ENCODE measurements at places on chromosomes 7 and 10.

DNA sequence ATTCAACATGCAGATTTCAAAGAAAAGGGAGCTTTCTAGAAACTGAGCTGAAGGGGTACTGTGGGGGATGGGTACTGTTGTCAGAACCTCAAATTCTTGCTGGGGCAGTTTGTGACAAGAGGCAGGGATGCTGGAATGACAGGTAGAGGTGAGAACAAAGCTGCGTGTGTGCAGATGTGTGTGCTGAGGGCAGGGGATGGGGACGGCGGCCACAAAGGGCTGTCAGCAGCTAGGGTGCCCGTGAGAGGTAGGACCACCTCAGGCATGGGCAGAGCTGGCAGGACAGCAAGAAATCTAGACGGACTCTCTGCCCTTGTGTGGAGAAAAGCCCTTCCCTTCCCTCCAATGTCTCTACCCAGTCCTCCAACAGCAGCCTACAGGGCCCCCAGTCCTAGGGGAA is 14.4 kb upstream of the BAZ1B start:
- DNase-seq, result no peak

DNA sequence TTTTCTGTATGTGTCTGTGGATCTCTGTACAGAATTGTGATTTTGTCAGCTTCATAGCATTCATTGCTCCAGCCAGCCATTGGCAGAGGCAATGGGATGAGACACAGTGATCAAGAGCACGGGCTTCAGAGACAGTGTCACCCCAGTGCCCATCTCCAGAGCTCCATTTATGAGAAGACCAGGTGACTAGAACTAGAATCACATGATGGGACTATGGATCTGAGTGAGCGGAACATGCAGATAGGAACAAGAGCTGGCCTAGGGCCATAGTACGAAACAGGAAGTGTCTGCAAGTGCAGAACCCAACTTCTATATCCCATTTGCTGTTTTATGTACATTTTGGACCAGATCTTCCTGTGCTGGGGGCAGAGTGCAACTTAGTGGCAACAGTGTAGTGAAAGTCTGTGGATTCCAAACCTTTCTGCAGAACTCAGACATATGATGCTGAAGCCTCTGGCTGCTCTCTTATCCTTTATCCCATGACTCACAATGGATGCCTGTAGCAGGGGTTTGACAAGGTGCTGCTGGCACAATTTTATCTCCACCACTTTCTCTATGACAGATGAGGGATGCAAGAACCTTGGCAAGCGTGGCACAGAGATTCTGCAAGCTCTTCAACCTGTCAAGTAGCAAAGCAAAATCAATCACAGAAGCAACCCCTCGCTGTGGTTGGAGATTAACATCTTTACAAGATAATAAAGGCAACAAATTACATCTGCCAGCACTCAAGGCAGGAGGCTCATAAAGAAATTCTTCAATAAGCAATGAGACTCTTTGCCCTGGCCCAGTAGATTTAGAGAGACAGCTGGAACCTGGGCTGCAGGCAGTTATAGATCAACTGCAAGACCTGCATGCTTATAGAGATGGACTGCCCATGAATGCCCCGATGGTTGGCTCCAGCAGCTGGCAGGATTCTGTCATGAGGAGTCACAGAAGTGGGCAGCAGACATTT is 681.3 kb downstream of the TNS3 start:
- peak; percentile 18 for DNase-seq

DNA sequence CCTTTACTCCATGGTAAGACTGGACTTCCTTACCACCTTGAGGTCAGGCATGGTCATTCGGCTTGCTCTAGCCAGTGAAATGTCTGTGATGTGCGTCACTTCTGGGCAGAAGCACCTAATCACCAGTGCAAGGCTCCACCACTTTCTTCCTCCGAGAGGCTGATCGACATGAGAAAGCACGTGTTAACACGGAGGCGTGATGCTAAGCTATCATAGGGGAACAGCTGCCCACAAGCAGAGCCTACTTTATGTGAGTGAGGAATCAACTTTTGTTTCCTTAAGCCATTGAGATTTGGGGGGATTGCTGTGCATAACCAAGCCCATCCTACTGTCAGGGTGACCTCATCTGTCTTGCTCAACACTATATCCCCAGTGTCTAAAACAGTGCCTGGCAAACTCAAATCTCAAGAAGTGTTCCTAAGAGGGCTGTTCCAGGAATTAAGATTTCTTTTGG is 23.1 kb upstream of the SAR1A start:
- DNase-seq, result no peak

- no peak for DNase-seq
Observed at GRCh38 chr10:77869626-77870420, 56.7 kb downstream of the DLG5 start.

DNA sequence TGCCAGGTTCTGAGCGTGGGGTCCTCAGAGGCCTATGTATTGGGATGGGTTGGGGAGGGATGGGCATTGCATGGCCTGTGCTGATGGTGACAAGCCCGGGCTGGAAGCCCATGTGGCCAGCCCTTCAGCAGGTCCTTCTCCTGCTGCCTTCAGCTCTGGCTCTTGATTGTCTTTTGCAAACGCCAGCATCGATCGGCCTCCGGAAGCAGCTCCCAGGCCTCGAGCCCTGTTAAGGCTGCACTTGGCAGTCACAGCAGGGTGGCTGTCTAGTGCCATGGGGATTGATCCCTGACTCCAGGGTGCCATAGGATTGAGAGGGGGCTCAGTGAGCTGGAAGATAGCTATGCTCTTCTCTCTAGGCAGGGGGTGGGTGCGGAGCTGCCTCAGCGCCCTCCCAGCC is 51.4 kb downstream of the CDH23 start:
- no peak for DNase-seq

- no peak for DNase-seq
Observed at GRCh38 chr7:50268990-50269389, 35.5 kb upstream of the IKZF1 start.

DNA sequence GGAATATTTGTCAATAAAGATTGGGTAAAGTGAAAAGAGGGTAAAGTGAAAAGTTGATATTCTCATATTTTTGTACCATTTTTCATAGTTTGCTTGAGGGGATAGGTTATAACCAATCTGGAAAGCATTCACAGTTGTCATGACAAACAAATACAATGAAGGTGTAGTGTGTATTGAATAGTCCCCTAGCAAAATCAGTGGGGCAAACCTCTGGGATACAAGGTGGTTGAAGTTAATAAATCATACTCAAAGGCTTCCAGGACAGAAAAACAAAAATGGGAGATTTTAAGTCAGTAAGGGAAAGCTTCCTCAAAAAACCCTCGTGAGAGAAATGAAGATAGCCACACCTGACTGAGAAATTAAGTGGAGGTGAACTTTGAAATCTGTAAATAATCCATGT is 39.4 kb downstream of the PHTF2 start:
- no peak for DNase-seq

DNA sequence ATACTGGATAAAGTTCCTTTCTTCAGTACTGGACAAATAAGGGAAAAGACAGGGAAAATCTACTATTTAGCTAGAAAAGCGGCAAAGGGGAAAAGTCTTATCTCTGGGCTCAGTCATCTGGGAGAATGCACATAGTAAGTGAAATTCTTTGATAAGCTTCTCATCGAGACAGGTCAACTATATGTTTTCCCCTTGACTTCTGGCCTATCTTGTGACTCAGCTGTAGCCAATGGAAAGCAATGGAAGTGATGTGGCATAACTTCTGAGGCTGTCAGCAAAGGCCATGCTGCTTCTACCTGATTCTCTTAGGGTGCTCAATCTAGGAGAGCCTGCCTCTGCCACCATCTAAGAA is 91.9 kb downstream of the PCGF5 start:
- no peak for DNase-seq

GRCh38 chr7:35289376-35289775 is 35.5 kb upstream of the TBX20 start:
- no peak for DNase-seq

- DNase-seq, result peak; percentile 8
Observed at GRCh38 chr10:93566435-93567276, at the start of gene FFAR4. TSS of gene FFAR4 (plus strand) at chr10:93566665. CDS start at chr10:93566721, 56 bp downstream.

GRCh38 chr7:71251706-71252105 is 119.8 kb downstream of the GALNT17 start:
- no peak for DNase-seq

GRCh38 chr7:77858278-77858677 is 59.7 kb downstream of the PHTF2 start:
- no peak for DNase-seq

GRCh38 chr7:50625360-50625759 is 60.2 kb upstream of the DDC start:
- DNase-seq, result peak; percentile 87

DNA sequence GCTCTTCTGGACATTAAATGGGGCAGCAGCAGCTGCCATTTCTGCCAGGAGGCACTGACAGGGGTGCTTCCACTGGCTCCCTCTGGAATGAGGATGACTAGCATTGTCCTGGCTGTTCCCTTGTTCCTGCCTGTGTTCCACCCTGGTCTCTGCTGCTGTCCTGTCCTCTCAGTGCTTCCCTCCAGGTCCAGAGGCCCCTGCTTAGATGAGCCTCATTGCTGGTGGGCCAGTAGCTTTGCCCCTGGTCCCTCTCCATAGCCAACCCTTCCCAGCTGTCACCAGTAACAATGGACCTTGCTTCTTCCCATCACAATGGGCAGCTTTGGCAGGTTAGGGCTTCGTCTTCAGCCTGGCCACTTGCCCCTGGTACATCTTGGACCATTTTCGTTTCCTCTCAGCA is 561.1 kb downstream of the TCERG1L start:
- no peak for DNase-seq

DNA sequence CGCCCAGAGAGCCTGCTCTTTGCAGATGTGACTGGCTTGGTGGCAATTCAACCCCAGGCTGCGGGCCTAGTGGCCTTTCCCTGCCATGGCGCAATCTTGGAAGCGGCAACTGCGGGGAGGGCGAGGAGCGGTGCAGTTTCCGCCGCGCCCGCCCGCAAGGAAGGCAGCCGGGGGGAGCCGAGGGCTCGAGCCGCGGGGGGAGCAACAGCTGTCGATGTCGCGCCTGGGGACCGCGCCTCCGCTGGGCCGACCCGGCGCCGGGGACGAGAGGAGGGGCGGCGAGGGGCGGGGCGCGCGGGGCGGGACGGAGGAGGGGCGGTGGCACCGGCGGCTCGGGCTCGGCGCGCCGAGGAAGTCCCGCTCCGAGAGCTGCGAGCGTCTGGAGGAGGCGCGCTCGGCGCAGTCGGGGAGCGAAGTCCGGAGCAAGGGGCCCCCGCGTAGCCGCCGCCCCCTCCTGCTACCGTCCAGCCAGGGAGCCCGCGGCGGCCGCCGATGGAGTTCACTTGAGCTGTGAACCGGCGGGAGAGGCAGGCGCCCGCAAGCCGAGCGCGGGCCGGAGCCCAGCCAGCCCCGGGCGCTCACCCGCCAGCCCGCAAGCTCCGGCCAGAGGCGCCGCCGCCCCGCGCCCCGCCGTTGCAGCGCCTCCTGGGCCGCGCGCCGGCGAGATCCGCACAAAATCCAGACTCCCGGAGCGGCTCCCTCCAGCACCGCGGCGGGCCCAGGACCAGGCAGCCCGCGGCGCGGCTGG is 438.1 kb upstream of the GALNT17 start:
- DNase-seq, result peak; percentile 81

DNA sequence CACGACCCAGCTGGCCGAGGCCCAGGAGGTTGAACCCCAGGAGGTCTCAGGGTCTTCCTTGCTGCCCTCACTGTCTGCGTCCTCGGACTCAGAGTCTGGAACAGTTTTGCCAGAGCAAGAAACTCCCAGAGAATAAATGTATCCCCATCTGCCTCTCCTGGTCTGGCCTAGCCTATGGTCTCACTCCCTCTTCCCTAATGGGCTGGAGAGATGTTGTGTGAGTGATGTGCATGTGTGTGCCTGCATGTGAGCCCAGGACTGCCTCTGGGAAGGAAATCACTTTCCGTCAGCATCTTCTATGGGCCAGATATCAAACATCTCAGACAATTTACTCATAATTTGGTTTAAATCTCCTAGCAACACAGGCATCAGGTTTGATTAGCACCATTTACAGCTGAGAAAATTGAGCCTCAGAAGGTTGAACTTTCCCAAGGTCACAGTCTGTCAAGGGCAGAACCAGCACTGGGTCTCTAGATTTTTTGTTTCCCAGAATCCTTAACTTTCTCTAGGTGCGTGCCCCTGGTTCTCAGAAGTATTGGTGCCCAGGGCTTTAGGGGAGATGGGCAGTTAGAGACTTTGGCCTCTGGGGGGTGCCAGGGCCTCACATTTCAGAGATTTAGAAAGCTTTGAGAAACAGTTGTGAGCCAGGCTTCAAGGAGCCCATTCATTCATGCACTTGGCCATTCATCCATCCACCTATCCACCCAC is 4.9 kb downstream of the TMEM270 start:
- DNase-seq, result peak; percentile 76

- no peak for DNase-seq
Observed at GRCh38 chr10:86992456-86992855, 24.2 kb downstream of the ADIRF start.

DNA sequence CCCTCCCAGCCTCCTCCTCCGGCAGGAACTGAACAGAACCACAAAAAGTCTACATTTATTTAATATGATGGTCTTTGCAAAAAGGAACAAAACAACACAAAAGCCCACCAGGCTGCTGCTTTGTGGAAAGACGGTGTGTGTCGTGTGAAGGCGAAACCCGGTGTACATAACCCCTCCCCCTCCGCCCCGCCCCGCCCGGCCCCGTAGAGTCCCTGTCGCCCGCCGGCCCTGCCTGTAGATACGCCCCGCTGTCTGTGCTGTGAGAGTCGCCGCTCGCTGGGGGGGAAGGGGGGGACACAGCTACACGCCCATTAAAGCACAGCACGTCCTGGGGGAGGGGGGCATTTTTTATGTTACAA is 83.3 kb downstream of the PAX2 start:
- DNase-seq, result peak; percentile 40

DNA sequence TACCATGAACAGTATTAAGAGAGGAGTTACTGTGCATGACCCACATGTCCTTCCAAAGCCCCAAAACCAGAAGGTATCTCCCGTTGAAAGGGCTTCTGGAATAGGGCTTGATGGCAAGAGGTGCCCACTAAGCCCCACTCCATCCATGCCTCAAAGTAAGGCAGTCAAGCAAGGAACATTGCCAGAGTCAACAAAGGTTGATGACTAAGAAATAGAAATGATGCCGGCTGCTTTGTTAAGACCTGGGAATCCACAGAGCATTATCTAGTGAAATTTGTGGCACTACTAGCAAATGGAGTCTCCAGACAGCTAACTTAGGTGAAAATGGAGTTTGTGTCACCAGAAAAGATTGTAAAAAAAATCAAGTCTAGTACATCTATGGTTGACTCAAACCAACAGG is 6.2 kb downstream of the SFR1 start:
- DNase-seq, result no peak

DNA sequence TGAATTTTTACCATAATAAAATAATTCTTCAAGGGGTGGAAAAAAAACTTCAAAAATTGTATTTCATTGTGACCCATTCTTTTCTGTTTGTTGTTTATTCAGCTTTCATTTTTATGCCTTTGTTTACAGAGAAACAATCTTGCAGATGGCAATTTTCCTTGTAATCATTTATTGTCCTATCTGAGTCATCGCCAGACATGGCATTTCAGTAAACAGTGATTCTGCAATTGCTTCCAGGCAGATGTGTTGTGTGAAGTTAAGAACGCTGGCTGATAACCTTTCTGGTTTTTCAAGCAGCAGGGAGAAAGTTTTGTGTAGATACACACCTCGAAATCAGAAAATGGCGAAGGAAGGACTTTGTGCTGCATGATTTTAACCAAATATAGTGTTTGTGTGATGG is 80.7 kb upstream of the RPA3 start:
- DNase-seq, result no peak

GRCh38 chr7:5428478-5429252 is 5.0 kb upstream of the TNRC18 start:
- DNase-seq, result peak; percentile 92

- no peak for DNase-seq
Observed at GRCh38 chr10:14261336-14261735, 69.4 kb downstream of the FRMD4A start.
